ENCODE measurements at places on chromosomes 6 and 20. TPM values are rescaled to one million over a fixed set of nuclear protein-coding genes. Genes with fewer than 3 reads are reported as not detected.
A peak's percentile ranks its signal among the peaks of the same experiment; 100 is the strongest.

TBC1D22B gene
- total RNA-seq = 13.9 TPM

CCM2L gene
- total RNA-seq = not detected

PLA2G7 gene
- total RNA-seq = 0.57 TPM

EPB41L1 gene
- 34.9 TPM for total RNA-seq

RBM24 gene
- 24.1 TPM for total RNA-seq

SLC26A8 gene
- total RNA-seq = not detected

LHFPL5 gene
- not detected for total RNA-seq

DNA sequence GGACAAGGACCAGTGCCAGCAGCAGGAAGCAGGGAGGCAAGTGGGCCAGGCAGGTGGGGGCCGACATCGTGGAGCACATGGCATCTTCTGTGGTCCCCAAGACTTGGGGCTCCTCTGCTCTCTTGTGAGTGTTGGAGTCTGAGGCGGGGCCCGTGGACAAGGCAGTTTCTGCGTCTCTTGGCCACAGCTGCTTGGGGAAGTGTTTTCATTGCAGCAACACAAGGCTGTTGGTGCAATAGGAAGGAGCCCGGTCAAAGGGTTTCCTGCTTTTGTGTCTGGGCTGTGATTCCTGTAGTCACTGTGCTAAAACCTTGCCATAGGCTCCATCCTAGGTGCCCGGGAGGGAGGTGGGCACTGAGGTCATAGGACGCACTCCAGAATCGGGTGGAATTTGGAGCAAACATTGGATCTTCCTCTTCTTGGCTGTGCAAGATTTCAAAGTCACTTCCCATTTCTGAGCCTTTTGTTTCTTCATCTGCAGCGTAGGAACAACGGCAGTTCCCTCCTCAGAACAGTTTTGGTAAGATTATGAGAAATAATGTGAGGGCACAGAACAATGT, at the start of gene SIRPB2:
Gene SIRPB2 (minus strand): TSS at position 140 of the 560 bp plus-strand sequence. CDS start 61 bp downstream, at position 79.
- no peak for DNase-seq

GRCh38 chr6:110114004-110114403, 65.5 kb downstream of the WASF1 start:
- no peak for DNase-seq

- no peak for DNase-seq
These were observed 4.9 kb upstream of the BIRC7 start for GRCh38 chr20:63230800-63231268.

DNA sequence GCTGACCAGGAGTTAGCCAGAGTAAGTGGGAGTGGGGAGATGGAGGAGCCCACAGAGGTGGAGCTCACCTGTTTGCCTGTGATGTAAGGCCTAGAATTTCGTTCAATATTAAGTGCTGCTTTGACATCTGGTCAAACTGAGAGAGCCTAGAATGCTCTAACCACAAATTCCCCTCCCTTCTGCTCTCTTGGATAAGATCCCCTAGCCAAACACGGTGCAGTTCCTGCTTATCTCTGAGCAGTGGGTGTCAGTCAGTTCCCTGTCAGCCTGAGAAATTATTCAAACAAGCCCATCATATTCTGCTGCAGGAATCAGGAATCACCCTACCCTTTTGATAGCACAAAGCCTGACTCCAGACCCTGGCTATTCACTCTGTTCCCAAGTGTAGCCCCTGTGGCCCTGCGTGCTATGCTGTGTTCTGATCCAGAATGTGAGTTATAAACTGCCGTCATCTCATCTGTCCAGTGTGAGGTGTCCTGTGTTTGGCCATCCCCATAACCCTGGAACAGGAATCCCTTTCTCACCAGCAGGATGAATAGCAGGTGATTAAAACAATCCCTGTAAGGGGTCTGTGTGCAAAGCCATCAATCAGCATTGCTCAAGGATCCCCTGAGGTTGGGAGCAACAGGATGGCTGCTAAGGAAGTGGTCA, 31.8 kb upstream of the ZNF133 start:
- DNase-seq = no peak

- DNase-seq = peak; percentile 38
These were observed 84.9 kb downstream of the ATXN1 start for GRCh38 chr6:16676376-16676775.

- DNase-seq = peak; percentile 94
These were observed 77.3 kb downstream of the TRMT11 start for GRCh38 chr6:126063512-126064146.

DNA sequence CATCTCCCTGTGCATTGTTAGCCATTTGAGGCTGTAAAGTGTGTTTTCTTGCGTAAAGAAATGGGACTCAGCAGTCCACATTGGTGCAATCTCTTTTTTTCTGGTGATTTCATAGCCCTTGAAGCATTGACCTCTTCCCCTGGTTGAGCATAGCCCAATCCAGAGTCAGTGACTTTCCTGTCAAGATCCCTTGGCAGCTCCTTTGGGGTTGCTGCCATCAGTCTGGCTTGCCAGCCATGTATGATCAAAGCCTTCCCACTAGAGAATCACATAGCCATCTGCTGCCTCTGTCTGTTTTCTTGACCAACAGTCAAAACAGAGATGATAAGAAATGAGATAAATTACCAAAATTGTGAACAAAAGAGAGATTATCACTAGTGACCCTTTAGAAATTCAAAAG, 19.6 kb downstream of the HLA-A start:
- no peak for DNase-seq

DNA sequence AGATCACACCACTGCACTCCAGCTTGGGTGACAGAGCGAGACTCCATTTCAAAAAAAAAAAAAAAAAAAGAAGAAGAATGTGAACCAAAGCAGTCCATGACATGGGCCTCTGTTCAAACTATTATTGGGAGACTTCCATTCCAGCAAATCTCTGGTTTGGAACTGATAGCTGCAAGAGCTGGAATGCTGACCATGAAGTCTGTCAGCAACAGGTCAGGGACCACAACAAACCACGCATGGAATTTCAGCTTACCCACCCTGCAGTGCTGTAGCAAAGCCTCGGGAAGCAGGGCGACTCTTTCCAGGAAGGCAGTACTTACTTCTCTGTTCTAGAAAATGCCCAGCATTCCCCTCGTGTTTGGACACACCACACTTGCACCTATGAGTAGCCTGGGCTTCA, 34.1 kb upstream of the TBC1D7 start:
- peak; percentile 45 for DNase-seq

DNA sequence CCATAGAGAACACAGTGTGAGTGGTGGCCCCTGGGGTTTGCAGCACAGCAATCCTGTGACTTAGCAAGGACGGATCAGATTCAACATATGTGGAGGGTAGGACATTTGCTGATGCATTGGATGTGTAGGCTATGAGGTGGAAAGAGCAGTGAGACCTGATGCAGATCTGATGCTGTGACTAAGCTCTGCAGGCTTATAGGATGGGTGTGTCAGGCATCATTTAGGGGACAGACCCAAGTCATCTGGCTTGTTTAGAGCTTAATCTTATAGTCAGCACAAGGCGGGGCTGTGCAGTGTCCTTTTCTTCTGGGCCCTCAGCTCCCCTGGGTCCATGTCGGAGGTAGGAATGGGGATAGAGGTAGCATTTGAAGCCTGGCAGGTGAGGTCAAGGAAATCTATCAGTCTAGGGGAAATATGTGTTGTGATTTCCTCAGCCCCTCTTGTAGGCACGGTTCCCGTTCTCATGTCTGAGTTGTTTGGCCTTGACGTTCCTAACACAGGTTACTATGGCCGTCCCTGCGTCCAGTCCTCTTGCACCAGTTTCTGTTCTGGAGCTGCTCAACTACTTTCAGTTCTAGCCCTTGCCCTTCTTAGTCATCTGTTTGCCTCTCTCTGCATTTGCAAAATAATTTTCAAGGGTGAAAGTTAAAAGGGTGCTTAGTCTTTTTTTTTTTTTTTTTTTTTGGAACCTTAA, 15.6 kb upstream of the MAPRE1 start:
- no peak for DNase-seq

- peak; percentile 58 for DNase-seq
These were observed 86.0 kb downstream of the SESN1 start for GRCh38 chr6:109008537-109009235.

GRCh38 chr6:158854214-158855101, 35.3 kb upstream of the EZR start:
- peak; percentile 81 for DNase-seq

- DNase-seq = no peak
These were observed 14.5 kb downstream of the TAF4 start for GRCh38 chr20:62051144-62051543.

- no peak for DNase-seq
These were observed 3.7 kb upstream of the NCOA6 start for GRCh38 chr20:34829191-34829590.

- DNase-seq = no peak
These were observed 19.7 kb upstream of the HLA-DRB1 start for GRCh38 chr6:32609391-32609730.

- no peak for DNase-seq
These were observed 88.3 kb upstream of the HTR1E start for GRCh38 chr6:86848986-86849385.

All from M059J (cell line).